ENCODE measurements at places on chromosomes 5 and 9.
A peak's percentile ranks its signal among the peaks of the same experiment; 100 is the strongest.

DNA sequence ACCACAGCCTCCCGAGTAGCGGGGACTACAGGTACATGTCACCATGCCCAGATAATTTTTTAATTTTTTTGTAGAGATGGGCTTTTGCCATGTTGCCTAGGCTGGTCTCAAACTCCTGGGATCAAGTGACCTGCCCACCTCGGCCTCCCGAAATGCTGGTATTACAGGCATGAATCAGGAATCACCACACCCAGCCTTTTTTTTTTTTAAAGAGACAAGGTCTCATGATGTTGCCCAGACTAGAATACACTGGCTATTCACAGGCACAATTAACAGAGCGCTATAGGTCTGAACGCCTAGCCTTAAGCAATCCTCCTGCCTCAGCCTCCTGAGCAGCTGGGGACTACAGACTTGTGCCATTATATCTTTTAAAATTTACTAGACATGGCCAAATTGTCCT, 36.1 kb downstream of the GEMIN5 start:
- DNase-seq = no peak

- DNase-seq = peak; percentile 61
Measured at GRCh38 chr9:109903515-109904138, 123.6 kb downstream of the PALM2AKAP2 start.

- no peak for DNase-seq
Measured at GRCh38 chr5:117982691-117983090, 1005.7 kb downstream of the DTWD2 start.

GRCh38 chr9:78811622-78812276, 514.8 kb downstream of the PSAT1 start:
- DNase-seq = no peak

GRCh38 chr9:98215821-98216220, 23.4 kb upstream of the CORO2A start:
- DNase-seq = no peak

- DNase-seq = no peak
Measured at GRCh38 chr9:695252-695651, 146.2 kb upstream of the DMRT1 start.

- DNase-seq = no peak
Measured at GRCh38 chr9:113999256-114000062, 78.6 kb downstream of the AMBP start.

- DNase-seq = no peak
Measured at GRCh38 chr9:132662152-132662945, 7.4 kb downstream of the DDX31 start.

- no peak for DNase-seq
Measured at GRCh38 chr9:107281922-107282667, 984 bp upstream of the RAD23B start.

DNA sequence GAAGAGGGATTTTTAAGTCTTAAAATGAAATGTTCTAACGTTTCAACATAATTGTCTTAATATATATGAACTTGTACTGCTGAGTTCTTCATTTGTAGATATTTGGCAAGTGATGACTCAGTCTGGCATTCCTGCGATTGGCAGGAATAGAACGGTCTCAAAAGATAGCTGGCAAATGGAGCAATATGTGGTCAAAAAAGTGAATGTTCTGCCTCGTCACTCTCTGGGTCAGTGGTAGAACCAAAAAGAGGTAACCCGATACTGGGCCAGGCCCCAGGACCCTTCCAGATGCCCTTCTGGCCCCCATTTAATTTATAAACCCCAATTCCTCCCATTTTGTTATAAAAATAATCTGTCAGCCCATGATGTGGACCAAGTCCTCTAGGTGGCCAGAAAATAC, 39.2 kb downstream of the ZNF366 start:
- DNase-seq = no peak

DNA sequence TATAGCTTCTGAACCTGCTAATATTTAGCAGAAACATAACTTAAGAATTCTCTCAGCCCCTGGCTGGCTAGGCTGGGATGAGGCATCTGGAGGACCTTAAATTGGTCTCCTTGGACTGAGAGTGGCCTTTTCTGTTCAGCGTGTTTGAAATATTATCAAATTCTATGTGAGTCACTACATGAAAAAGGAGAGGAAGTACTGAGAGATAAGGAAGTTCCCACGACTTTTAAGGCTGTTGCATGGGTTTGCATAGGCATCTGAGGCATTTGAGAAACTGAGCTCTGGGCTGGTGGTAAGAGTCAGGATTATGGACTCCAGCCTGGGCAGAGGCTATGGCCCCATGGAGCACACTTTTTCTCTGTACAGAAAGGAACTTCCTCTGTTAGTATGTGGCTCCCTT, 816.2 kb upstream of the GRAMD2B start:
- DNase-seq = no peak

DNA sequence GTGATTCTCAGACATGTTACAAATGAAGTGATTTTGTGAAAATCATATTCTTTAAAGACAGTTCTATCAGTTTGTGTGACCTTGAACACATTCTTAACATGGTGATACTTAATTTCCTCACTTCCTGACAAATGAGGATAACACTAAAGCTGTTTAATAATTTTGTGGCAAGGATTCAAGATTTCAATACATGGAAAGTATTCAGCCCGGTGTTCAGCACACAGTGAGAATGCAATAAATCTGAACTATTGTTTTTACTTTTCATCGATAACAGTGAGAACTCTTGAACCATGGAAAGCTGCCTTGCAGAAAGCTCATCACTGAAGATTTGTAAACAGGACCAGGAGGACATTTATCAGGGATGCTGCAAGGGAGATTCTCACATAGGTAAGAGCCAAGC, 57.1 kb upstream of the C5orf46 start:
- no peak for DNase-seq

DNA sequence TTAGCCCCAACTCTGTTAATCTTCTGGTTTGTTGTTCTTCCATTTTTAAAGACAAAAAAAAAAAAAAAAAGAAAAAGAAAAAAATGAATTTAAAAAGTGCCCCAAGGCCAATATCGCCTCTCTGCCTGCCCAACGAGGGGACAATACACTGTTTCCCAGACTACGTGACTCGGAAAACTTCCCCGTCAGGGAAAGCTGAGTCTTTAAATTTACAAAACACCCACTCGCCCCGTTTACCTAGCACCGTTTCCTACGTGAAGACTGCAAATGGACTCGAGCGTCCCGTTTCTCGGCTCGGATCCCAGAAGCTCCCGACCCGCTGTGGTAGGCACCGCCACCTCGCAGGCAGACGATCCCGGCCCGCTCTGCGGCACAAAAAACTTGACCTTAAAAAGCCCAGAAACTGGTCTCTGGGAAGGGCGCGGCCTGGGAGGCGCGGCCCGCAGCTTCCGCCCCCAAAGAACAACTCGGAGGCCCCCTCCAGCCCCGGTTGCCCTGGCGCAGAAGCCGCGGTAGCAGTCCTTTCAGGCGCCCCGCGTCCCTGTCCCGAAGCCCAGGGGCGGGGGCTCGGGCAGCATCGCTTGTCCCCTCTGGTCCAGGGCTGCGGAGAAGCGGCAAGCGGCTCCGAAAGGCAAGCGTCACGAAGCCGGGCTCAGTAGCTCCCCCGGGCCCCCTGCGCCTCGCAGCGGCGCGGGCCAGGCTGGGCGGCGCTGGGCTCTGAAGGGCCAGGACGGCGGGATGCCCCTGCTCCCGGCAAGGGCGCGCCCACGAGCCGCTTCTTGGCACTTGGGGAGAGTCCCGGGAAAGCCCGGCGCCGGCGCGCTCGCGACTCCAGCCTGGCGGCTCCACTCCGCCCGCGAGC, at the start of gene GCNT4:
TSS of gene GCNT4 (minus strand) at position 367 of the 862 bp plus-strand sequence. CDS start 22,521 bp downstream, outside the sequence.
- peak; percentile 43 for DNase-seq

GRCh38 chr9:134778841-134779411, 101.7 kb upstream of the FCN2 start:
- no peak for DNase-seq

DNA sequence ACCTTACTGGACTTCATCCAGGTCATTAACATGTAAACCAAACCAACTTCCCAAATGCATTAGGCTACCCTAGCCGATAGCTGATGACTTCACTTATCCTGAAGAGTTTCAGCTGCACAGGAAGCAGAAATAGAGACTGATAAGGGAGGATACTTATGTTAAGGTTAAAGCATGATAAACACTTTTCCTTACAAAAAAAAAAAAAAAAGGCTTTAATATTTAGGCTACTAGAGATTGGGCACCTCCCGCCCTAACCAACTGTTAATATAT, 1.6 kb upstream of the MEF2C start:
- DNase-seq = no peak

GRCh38 chr9:12838546-12838945, 63.7 kb downstream of the LURAP1L start:
- DNase-seq = no peak

- DNase-seq = no peak
Measured at GRCh38 chr9:111957856-111958631, 61.4 kb downstream of the UGCG start.

DNA sequence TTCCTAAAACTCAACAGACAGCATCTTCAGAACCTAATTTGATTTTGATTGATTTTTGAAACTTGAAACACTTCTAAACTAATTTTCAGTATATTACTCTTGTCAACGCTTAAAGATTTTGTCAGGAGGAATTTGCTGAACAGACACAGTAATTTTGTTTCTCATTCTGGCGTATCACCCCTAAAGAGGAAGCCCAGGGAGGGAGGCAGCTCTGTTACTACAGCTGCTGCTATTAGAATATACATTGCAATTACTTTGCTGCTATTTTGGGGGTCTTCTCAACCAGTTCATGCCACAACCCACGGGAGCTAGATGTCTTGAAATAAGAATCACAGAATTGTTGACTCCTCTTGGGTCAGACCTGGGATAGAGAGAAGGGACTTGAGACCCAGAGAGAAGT, 122.6 kb downstream of the TLR4 start:
- DNase-seq = no peak
